ENCODE measurements at places on chromosomes 5 and 9.

GRCh38 chr5:50967009-50967562 lies 300.6 kb downstream of the PARP8 start:
- DNase-seq: no peak

DNA sequence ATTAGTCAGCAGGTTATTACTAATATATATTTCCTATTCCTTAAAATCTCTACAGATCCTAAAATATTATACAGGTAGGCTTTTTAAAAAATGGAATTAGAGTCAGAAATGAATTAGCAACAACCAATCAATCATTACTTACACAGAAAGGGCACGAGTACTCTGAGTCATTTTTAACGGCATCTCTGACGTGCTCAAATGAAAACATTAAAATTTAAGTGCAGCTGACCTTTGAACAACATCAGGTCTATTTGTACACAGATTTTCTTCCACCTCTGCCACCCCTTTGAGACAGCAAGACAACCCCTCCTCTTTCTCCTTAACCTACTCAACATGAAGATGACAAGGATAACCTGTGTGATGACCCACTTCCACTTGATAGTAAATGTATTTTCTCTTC lies 19.1 kb downstream of the AUH start:
- no peak for DNase-seq

DNA sequence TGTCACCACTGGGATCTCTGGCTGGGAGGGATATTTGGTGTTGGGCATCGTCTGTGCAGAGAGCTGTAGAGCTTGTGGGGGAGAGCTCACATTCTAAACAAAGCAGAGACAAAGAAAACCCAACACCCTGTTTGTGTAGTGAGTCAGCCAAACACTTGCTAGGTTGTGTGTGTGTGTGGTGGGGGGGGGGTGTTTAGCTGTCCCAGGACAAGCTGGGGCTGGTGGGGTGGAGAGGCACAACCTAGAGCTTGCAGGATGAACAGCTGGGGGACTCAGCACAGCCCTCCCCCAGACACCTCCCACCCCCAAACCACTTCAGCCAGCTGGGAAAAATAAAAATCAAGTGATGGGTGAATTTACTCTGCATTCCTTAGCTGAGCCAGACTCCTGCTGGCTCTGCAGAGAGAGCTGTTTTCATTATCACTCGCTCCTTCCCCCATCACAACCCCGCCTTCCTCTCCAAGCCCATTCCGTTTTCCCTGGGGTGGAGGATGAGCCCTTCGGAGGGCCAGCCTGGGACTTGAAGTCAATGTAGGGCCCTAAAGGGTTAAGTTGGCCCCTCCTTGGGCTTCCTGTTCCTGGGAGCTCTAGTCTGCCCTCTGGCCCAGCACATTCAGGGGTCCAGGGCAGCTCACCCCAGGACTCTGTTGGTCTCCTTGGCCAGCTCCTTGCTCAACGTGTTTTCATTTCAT lies 2.6 kb downstream of the OLFML2A start:
- peak; percentile 74 for DNase-seq

- no peak for DNase-seq
These were observed 665.5 kb downstream of the ELAVL2 start for GRCh38 chr9:23160491-23160890.

GRCh38 chr9:136651860-136652259 lies 10.9 kb upstream of the EGFL7 start:
- DNase-seq: no peak

GRCh38 chr5:7753596-7753995 lies 97.3 kb downstream of the CFAP90 start:
- DNase-seq: no peak

- DNase-seq: no peak
These were observed 153.7 kb downstream of the TLE1 start for GRCh38 chr9:81535542-81536241.

- no peak for DNase-seq
These were observed 47.4 kb downstream of the PRKACG start for GRCh38 chr9:68966496-68966944.

DNA sequence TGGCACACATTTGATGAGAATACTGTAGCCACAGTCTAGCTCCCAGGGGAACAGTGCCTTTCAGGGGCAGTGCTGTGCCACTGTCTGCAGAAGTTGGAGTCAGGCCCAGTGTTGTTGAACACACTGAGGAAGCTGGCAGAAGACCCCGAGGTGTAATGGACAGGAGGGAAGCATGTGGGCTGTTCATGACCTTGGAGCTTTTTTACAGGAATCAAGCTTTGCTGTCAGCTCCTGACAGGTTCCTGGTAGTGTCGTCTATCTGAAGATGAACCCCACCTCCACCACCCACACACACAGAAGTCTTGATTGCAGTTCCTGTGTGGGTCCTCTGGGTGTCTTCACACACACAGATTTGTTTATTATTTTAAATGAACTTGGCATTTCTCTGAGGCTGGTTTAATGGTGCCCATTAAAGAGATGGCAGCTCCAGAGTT lies 40.3 kb upstream of the TNFAIP8 start:
- DNase-seq: no peak

- DNase-seq: no peak
These were observed 290.6 kb downstream of the FBXL7 start for GRCh38 chr5:15790446-15791018.

DNA sequence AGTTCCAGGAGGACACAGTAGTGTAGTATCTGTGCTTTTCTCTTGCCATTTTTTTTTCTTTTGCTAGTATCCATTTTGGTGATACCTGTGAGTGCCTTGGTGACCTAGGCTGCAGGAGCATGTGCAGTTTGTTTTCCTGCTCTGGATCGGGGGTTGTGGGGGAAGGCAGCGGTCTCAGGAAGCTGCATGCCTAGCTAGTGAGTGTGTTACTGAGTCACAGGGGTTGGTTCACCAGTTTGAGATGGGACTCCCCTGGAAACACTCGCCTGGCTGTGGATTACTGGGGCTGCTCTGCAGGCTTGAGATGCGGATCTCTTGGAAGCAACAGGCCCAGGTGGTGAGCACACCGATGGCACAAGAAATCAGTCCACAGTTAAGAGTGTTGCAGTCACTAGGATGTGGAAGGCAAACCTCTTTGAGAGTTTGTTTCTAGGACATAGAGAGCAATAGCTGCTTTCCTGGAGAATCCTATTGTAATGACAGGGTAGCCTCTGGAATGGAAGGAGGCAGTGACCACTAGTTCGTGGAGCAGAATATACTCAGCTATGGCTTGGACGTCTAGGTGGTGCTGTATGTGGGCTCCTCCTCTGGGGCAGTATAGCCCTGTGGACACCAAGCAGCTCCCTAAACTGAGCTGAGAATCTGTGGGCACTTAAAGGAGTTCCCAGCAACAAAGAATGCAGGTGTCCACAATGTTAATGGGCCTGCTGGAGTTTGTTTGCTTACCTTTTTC lies 20.0 kb upstream of the SPATA31E1 start:
- DNase-seq: no peak

- peak; percentile 47 for DNase-seq
These were observed 37.6 kb downstream of the ROPN1L start for GRCh38 chr5:10479154-10479721.

DNA sequence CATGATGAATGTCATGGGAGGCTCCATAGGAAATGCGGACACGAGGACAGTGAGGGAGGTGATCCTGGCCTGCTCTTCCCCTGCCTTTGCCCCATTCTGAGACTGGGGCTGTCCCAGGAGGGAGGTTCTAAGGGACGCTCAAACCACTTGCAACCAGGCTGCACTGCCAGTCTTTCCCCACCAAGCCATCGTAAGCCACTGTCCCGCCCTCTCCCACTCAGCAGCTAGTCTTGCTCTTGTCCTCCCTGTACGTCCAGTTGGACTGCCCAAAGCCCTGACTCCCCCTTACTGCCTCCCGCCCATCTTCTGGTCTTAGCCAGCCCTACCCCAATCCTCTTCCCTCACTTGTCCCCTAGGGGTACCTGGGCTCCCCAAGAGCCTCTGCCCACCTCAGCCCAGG lies 115.7 kb downstream of the FSTL4 start:
- DNase-seq: no peak

- no peak for DNase-seq
These were observed 136.2 kb downstream of the LIFR start for GRCh38 chr5:38420246-38420645.

GRCh38 chr5:96818125-96818788 lies 10.5 kb upstream of the ERAP1 start:
- DNase-seq: no peak

GRCh38 chr5:72187388-72188075 lies 80.3 kb downstream of the MAP1B start:
- no peak for DNase-seq

GRCh38 chr9:127966416-127967150 lies 14.2 kb downstream of the EEIG1 start:
- DNase-seq: no peak

GRCh38 chr9:93002700-93003099 lies 55.4 kb downstream of the FGD3 start:
- DNase-seq: no peak

GRCh38 chr5:180343831-180344695 lies 9.1 kb downstream of the GFPT2 start:
- peak; percentile 84 for DNase-seq

All from umbilical cord (tissue), 2 donors.